ENCODE measurements at places on chromosomes 13 and 19.

- no peak for DNase-seq
Observed at GRCh38 chr19:10353793-10354391, 14.5 kb upstream of the ICAM3 start.

DNA sequence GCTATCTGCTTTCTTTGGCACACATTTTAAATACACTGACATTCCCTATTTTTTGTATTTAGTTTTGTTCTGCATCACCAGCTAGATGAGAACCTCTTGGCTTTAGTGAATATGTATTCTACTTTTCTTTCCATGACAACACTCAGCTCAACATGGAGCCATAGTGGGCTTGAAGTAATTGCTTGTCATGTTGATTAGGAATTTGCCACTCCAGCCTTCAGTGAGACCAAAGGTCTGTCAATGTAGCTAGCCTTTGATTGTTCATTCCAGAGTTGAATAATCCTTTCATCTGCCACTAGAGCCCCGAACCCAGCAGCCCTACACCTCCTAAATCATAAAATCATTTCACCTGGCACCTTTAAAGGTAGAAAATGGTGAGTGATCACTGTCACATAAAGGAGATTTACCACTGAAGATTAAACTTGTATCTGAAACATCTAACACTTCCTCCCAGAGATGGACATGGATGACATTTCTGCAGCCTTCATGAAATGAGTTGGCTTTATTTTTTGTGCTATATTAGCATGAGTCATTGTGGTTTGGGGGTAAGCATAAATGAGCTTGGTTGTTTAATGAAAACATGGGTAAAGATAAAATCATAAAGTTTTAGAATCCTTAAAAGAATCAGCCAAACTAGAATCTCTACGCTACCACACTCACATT lies 29.2 kb upstream of the GARRE1 start:
- DNase-seq = no peak

- no peak for DNase-seq
Observed at GRCh38 chr13:45623516-45624090, 8.1 kb upstream of the ERICH6B start.

DNA sequence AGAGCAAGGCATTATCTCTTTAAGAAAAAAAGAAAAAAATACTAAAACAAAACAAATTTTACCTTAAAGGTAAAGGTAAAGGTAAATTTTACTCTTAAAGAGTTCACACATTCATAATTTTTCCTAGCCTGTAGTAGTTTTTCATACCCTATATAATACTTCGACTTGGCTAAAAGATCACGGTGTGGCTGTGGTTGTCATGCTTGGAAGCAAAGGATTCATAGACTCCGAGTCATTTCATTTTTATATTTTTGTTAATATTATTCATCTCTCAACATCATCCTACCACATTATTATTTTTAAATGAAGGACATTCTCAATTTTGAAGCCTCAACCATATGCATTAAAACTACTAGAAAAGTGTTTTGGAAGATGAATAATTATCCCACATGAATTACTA lies 52.7 kb downstream of the PIBF1 start:
- no peak for DNase-seq

DNA sequence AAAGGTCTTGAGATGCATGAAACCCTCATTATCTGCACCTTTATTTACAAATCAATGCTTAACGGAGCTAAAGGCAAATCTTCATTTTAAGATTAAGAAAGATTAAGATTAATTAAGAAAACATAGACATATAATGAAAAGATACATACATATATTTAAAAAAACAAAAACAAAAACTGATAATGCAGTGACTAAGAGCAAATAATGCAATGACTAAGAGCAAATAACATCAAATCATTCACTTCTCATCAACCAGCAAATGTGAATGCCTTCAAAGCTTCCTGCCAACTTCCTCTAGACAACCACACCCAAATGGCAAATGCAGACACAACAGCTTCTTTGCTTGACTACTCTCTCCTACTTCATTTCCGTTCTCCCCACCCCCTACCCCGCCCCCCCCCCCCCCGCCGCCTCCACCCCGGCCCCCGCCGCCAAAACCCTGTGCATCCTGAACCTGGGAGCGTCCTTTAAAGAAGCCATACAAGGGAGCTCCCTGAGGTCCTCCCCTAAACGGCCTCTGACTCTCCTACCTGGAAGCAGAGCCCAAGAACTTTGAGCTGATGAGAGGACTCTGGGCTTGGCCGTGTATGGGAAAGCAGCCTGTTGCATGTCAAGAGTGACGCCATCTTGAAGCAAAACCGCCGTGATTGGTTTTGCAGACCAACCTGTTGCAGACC lies 24.5 kb downstream of the TEX101 start:
- DNase-seq = no peak

- DNase-seq = no peak
Observed at GRCh38 chr13:79336966-79337365, 69.1 kb downstream of the RBM26 start.

GRCh38 chr19:36041831-36042230 lies 9.2 kb upstream of the CLIP3 start:
- DNase-seq = no peak

- DNase-seq = no peak
Observed at GRCh38 chr13:94263038-94263437, 216.4 kb downstream of the DCT start.

DNA sequence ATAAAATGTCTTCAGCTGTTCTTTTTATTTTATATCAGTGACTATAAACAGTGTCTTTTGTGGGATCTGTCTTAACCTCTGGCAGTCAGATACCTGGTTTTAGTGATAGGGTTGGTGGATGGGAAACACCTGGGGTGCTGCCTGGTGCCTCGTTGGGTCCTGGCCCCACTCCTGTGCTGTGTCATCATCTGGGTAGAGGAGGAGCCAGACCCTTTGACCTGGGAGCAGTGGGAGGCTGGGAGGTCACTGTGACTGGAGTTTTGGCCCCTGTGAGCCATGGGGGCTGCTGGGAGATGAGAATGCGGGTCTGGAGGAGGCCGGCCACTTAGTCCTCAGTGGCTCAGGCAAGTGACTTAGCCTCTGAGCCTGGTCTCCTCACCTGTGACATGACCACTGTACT lies 29.4 kb downstream of the TDRD12 start:
- no peak for DNase-seq

DNA sequence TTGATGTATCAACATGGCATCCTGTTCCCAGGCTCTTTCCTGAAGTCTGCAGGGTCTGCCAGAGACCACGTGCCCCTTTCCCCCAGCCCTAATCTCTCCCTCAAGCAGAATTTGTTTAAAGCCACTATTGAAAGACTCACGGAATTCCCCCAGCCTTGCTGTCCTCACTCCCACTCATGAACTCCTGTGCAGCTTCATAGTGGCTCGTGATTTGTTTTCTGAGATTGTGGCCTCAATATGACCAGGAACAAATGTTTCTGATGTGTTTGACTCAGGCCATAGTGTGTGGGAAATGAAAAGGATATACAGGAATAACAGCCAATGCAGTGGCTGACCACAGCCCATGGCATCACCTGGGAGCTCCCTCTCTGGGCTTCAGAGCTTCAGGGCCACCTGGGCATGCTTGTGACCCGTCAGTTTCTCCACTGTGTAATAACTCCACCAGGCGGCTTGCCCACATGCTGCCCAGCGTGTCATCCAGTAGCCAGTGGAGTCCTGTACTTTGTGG lies 8.1 kb upstream of the SERPINE3 start:
- no peak for DNase-seq

DNA sequence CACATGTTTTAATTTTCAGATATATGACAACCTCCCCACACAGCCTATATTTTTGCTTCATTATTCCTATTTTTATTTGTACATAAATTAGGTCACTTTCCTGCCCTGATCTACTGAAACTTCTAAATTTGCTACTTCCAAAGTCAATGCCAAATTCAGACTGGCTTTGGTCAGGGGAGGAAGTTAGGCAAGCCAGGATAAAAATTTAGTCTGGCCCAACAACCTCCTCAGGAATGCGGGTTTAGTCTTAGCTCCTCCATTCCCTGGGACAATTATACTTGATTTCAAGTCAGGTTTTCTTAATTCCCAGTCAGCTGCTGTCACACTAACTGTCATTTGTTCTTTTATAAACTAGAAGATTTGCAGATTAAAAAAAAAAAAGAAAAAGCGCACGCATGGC lies 84.3 kb downstream of the TM9SF2 start:
- DNase-seq = no peak

DNA sequence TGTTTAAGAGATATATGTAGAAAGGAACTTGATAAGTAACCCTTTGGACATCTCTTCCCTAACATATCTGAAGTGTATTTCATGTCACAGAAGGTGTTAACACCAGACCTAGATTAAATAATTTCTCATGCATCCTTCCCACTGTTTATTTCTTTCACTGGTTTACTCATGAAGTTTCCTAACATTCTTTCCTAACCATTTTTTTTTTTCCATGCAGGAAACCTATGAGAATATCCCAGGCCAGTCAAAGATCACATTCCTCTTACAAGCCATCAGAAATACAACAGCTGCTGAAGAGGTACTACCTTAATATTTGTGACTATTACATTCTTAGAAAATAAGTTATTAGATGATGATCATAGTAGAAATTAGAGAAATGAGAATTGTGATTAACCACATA lies 28.8 kb downstream of the IPO5 start:
- no peak for DNase-seq

DNA sequence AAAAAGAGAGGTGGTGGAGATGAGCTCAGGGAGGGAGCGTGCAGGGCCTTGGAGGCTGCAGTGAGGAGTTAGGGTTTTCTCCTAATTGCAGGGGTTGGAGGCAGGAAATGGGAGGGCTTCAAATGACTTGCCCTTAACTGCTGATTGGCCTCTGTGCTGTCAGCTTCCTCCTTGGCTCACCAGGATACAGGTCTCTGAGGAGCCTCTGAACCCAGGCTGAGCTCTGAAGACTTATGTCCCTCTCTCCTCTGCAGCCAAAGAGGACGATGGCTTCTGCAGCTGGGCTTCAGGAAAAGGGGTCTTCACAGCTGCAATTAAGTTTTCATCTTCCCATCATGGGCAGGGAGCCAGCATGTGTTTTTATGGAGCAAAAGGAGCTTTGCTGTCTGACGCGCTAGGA lies 6.7 kb upstream of the RANBP3 start:
- DNase-seq = no peak

GRCh38 chr13:59679254-59679653 lies 484.5 kb downstream of the DIAPH3 start:
- no peak for DNase-seq

Measured in GOT3 (cell line).